ENCODE measurements at places on chromosomes 6 and 20.

GRCh38 chr6:112640891-112641290 is 293.8 kb downstream of the RFPL4B start:
- DNase-seq: peak; percentile 70

DNA sequence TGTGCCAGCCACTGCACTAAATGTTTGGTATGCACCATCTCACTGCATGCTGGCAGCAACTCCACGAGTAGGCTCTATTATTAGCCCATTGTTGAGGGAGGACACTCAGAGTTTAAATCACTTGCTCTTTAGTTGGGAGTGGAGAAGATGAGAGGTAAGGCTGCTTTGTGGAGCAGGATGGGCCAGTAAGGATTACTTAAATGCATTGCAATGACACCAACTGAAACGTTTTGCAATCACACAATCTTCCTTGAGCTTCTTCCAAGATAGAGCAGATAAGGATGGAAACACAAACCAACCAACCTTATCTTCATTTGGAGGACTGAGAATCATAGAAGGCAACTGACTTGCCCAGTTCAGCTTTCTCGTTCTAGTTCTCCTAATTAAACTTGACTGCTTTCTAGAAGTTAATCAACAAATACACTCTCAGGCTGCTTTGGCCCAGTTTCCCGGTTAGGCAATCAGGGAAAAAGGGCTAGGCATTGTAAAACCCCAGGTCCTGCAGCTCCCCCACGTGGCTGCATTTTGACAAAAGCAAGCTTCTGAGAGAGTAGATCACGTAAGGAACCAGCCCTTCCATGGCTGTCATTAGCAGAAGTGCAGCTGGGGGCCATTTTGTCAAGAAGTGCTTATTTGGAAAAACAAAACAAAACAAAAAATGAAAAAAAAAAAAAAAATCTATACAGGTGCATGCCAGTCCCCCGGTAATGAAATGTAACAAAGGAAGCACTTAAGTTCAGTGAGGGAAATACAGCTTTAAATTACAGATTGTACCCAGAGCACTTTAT is 130.6 kb downstream of the BCAS1 start:
- DNase-seq: peak; percentile 94

GRCh38 chr6:11851387-11851786 is 72.8 kb upstream of the ADTRP start:
- no peak for DNase-seq

- DNase-seq: no peak
Measured at GRCh38 chr6:163036160-163036645, 308.4 kb downstream of the PACRG start.

DNA sequence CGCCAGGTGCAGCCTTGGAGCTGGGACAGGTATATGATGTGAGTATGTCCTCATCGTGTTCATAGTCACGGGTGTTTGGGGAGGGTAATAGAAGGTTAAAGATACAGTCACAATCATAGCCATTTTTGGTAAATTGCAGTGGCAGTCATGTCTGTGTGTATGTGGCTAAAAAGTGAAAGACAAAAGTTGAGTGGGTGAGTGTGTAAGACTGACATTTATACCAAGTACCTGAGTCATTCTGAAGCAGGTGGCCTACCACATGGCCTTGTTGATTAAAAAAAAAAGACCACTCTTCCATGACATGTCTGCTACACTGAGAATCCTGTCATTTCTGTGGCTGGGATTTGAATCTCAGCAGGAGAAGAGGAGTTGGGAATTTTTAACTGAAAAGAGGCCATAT is 181.9 kb downstream of the SCP2D1 start:
- no peak for DNase-seq

DNA sequence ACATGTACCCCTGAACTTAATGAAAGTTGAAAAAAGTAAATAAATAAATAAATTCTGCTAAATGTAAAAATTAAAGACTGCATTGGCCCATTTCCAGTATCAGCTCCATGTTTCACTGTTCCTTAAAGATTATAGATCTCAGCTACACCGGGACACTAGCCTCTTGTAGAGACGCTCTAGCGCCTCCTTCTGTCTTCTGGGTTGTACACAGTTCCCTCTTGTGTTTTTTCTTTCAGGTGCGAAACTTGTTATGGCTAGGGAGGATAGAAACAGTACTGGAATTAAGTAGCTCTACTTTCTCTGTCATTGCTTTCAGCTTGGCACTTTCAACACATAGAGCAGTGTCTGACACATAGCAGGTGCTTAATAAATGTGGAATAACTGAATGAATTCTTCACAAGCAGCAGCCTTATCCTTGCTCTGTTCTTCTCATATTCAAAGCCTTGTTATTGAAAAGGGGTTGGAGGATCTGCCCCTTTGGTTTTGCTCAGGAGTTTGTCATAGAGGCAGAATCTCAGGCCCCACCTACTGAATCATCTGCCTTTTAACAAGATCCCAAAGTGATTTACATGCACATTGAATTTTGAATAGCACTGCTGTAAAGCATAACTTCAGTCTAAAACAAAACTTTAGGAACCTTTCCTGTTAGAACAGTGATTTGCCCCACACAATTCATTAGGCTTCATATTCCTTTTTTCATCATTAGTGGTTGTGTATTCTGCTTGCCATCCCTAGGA is 92.3 kb downstream of the FIG4 start:
- peak; percentile 17 for DNase-seq

GRCh38 chr6:67629258-67629657 is 1005.8 kb upstream of the ADGRB3 start:
- peak; percentile 73 for DNase-seq
